ENCODE measurements at places on chromosomes 3 and 15.

GRCh38 chr3:43034911-43035310 is 55.8 kb downstream of the GASK1A start:
- no peak for DNase-seq

DNA sequence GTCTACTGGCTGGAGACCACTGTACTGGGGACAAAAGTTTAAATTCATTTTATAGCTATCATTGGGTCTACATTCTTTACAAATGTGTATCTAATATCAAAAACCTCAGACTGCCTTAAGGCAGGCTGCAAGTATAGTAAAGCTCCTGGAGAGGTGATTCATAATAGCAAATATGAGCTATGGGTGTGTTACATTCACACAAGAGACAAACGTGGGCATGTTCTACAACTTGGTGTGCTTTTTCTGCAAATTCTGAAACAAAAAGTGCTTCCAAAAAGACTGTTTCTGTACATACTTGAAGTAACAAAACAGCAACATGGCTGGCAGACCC is 1101.4 kb downstream of the ROBO1 start:
- DNase-seq: no peak

GRCh38 chr3:185052631-185053030 is 100.2 kb downstream of the C3orf70 start:
- DNase-seq: no peak

- DNase-seq: no peak
These were observed 495.2 kb downstream of the ROBO2 start for GRCh38 chr3:77535116-77535515.

DNA sequence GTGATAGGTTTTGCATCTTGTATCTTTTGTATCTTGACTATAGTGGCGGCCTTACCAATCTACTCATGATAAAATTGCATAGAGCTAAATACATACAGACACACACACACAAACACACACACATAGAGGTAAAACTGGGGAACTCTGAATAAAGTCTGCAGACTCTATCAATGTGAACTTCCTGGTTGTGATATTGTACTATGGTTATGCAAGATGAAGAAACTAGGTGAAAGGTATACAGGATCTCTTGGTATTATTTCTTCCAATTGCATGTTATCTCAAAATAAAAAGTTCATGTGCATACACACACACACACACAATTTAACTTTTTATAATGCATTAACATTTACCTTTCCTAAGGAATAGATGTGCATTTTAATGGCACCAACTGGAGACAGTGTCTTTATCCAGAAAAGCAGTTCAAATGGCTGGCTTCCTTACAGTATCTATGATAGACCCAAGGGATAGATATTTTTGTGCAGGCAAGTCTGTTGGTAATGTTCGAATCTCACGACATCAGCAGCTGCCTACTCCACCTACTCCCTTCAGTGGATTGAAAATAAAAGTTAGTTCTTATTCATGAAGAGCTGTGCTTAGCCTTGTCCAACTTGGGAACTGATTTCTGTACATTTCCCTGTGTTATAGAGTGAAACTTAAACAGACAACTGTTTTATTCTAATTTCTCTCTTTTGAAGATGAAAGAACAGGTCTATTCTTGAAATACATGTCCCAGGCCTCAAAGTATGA is 46.9 kb upstream of the SPRED1 start:
- DNase-seq: no peak

DNA sequence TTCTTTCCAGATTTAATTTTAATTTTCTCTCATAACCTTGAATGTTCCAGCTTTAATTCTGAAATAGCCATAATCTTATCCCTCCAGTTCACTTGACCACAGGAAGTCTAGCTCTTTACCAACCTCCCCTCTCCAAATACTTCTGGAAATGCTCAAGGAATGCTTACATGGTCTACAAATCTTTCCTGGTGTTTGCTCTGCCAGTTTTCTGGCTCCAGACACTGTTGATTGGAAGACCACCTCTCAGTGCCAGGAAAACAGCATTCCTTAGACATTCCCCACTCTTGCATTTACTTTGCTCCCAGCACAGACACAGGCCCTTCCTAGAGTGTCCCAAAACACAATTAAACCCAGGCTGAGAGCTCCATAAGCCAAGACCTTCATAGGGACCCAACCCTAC is 98.6 kb downstream of the MESD start:
- no peak for DNase-seq

- DNase-seq: no peak
These were observed 161.2 kb downstream of the ALCAM start for GRCh38 chr3:105527949-105528348.

GRCh38 chr3:12797124-12797891 is 828 bp downstream of the CAND2 start:
- DNase-seq: no peak

DNA sequence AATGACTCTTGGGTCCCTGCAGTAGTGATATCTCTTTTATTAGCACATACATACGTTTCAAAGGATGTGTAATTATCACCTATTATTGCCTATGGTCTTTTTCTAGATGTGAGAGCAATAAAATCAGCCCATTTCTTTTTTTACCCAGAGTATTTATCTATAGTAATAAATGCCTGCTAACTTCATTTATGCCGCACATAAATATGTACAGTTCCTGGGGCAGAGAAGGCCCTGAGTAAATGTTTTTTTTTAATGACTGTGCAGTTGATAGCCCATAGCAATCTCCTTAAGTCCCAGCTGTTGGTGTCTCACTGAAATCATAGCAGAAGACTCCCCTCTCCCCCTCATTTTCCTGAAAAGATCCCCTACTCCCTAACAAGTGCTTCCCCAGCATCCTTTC is 16.7 kb downstream of the RAB8B start:
- DNase-seq: no peak

DNA sequence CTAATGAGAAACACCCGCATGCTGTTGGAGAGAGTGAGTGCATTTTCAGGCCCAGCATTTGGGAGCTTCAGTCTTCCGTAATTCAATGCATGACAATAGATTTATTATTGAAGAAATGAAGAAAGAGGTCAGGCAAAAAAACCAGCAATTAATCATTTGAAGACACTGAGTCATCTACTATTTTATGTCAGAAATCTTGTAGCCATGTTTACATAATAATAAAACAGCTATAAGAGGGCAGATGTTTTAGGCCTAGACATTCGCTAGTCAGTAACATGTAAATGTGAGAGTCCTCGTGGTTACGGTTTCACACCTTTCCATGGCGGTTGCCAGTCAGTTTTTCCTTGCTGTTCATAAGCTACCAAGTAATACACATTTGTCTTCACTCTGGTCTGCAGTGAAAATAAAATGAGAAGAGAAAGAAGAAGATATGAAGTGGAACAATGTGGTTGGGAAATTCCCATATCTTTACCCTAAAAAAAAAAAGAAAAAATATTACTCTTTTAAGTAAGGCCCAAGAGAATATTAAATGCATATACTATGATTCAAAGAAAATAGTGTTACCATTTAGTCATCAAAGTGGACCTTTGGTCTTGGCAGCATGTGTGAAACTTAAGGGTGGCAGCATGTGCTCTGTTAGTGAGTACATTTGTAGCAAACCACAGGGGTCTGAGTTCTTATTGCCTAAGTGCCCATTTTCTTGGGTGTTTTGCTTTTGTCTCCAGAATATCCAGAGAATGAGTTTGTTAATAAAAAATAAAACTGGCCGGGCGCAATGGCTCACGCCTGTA is 140.5 kb upstream of the TBL1XR1 start:
- no peak for DNase-seq

GRCh38 chr15:79221696-79222095 is 60.8 kb upstream of the ANKRD34C start:
- DNase-seq: no peak

Measured in SW 1271 (cell line).